ENCODE measurements at places on chromosomes 7 and 10.
A peak's percentile ranks its signal among the peaks of the same experiment; 100 is the strongest.

DNA sequence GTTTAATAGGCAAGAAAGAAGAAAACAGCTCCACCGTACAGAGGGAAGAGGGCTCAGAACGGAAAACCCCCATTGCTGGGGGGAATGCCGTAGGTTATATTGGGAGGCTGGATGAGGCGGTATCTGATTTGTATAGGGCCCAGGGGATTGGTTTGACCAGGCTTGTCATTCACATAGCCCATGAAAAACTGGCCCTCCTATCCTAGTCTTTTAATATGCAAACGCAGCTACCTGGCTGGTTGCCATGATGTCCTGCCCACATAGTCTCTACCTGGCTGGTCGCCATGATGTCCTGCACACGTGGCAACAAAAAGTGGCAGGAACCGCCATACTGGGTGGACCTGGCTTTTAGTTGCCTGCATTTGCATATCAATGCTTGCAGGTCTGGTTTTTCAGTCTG lies 84.7 kb downstream of the AUTS2 start:
- no peak for DNase-seq

- DNase-seq, result no peak
Observed at GRCh38 chr7:55561690-55562089, 10.6 kb downstream of the VOPP1 start.

DNA sequence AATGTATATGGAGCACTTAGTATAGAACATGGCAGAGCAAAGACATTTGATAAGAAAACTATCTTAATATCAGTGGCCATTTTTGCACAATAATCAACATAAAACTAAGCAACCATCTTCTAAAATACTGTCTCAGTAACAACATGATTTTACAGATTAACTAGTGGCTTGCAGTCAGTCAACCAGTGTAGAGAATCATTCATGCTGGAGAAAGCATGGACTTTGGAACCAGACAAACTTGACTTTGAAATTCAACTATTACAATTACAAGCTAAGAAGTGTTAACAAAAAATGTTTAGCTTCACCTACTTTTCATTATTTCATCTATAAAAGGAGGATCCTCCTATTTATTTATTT lies 27.7 kb downstream of the CUBN start:
- DNase-seq, result no peak

- no peak for DNase-seq
Observed at GRCh38 chr10:122733443-122733842, 33.8 kb upstream of the C10orf120 start.

GRCh38 chr7:69365651-69366192 lies 232.6 kb upstream of the AUTS2 start:
- DNase-seq, result no peak

DNA sequence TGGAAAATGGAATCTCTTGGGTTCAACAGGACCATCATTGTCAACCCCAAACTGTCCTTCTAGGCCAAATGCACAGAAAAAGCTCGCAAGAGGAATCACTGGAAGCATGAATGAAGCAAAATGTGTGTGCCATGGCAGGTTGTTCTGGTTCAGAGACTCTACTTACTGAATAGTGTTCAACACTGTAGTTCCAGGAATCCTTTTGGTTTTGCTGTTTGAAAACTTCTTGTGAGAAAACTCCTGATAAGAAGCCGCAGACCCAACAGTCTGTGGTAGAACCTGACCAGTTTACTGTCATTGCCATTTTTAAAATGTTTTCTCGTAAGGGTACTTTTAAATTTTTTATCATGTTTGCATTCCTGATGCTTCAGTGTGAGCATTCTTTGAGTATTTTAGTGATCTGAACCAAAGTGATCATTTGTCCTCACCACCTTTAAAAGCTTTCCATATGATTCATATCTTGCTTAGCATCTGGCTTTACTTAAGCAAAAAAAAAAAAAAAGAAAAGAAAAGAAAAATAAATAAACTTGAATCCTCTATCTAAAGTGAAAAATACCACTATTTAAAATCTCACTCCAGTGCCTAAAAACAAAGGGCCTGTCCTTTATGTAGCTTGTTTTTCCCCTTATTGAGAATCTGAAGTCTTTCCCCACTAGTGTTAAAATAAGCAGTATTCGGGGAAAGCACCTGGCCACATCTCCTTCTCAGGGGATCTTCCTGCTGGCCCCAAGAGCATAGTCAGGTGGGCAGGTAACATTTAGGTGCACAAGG lies 92.4 kb downstream of the WNT2 start:
- peak; percentile 84 for DNase-seq

DNA sequence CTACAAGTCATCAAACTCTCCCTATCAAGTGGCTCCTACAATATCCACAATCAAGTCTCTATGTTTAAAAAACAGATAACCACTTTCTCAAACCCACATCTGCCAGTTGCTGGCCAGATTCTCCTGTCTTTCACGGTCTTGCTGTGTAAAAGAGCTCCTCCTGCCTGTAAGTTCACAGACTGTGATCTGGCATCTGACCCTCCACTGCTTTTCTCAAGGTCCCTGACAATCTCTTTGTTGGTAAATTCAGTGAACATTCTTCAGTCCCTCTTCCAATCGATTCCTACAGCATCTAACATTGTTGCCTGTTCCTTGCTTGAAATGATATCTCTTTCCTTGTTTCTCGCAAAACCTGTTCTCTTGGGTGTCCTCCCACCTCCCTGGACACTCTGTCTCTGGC lies 18.5 kb upstream of the LMOD2 start:
- DNase-seq, result no peak

All from astrocyte of the cerebellum (primary cell).